Endothelial cell (in vitro differentiated cells): ENCODE measurements at places on chromosomes 5 and 9. TPM values are rescaled to one million over a fixed set of nuclear protein-coding genes. Genes with fewer than 3 reads are reported as not detected.

Gene GBGT1
- 98.4 TPM for total RNA-seq

Gene ARID3C
- not detected for total RNA-seq

Gene NIM1K
- total RNA-seq = 0.15 TPM

Gene DNAJC18
- 69.6 TPM for total RNA-seq

Gene PTPRD
- total RNA-seq = 47.8 TPM

Gene PAEP
- not detected for total RNA-seq

Gene TRIP13
- total RNA-seq = 8.4 TPM

Gene SUSD3
- 1.2 TPM for total RNA-seq
